ENCODE measurements at places on chromosomes 6 and 20.

GRCh38 chr6:37381579-37381978 is 27.8 kb downstream of the RNF8 start:
- peak; percentile 18 for DNase-seq

GRCh38 chr6:111952821-111953540 is 79.7 kb upstream of the FYN start:
- no peak for DNase-seq

DNA sequence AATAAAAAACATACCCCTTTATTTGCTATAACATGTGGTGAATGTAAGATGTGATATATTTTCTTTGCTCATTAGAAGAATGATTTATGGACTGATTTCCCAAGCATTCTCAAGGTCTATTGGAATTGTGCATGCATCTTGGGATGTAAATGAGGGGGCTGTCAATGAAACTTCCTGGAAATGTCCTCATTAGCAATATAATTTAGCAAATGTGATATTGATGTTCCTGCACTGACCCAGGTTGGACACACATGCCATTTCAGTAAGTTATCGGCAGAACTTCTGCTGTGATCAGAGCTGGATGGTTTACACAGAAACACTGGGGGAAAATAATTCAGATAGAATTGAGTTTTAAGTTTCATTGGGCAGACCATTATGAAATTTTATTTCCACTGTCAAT is 99.9 kb downstream of the ELOVL4 start:
- no peak for DNase-seq

GRCh38 chr20:38706509-38706908 is 17.8 kb upstream of the SLC32A1 start:
- no peak for DNase-seq

DNA sequence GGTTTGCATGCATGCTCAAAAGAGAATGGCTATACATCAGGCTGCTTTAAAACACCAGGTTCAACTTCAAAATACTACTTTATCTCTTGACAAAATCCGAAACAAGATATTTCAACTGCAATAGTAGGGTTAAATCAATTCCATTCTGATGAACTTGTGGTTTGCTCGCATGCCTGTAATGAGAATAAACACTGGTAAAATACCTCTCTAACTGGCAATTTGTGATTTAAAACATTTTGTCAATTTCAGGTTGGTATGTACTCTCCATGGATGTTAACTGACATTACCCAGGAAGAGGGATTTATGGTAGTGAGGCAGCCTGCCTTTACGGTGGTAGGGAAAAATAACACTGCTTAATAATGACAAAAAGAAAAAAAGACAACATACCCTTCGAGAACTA is 74.4 kb downstream of the MBOAT1 start:
- no peak for DNase-seq

DNA sequence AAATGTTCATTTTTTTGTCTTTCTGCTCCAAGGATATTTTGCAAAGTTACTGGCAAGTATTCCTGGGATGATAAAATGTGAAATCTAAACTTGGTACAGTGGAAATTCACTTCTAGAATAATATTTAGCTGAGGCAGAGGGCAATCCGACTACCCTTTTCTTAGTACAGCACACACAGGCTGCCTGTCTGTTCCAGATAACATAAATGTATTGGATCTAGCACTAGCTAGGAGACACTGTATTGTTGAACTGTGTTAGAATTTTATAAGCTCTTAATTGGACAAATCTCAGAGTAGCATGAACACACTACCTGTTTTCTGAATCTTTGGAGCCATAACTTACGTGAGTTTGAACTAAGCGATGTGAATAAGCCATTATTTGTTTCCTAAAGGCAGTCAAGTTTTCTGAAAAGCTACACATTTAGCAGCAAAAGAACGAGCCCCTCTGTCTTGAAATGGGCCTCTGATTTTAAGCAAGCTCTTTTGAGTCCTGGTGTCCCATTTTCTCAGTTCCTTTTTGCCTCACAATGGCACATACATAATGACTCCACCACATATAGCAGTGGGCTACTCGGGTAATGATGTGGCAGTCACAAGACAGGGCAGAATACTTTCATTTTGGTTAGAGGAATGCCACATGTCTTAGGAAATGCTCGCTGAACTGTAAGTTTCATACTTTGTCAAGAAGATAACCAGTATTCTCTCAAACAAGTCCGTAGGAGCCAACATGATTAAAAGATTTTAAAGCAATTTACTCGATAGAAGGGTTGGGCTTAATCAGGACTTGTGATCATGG is 116.5 kb upstream of the ESR1 start:
- DNase-seq: no peak

GRCh38 chr6:15505463-15505918 is 157.3 kb downstream of the DTNBP1 start:
- DNase-seq: no peak

DNA sequence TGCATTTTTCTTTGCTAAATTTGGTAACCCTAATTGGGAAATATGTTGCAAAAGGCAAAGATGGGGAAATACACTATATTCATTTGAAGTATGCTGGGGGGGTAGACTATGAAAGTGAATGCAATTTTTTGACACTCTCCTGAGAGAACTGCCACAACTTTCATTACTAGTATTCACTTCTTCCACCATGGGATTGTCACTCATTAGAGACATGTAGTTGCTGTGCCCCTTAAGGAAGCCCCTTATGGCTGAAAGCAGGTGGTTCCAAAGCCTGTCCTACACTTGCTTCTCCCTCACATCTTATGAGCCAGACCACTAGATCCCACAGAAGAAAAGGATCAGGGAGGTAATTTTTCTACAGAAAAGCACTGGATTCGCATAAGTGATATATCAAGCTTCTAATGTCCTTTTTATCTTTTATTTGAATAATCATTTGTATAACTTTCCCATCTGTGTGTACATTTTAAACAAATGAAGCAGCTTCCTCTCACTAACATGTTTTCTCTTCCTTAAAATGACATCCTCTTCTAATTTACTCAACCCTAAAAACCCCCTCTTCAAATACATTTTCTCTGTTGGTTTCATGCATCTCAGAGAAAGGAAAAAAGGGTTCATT is 83.8 kb downstream of the GCLC start:
- DNase-seq: no peak

All from 8988T (cell line).